ENCODE measurements at places on chromosomes 16 and 17.

- no peak for DNase-seq
These were observed at the start of gene GPR142 for GRCh38 chr17:74367206-74367605. Gene GPR142, plus strand, starts transcription at chr17:74367506. Its CDS starts 2,035 bp downstream, at chr17:74369541.

- DNase-seq = no peak
These were observed 22.0 kb upstream of the IL4R start for GRCh38 chr16:27291722-27292240.

- no peak for DNase-seq
These were observed 19.0 kb downstream of the UNKL start for GRCh38 chr16:1395444-1396031.

DNA sequence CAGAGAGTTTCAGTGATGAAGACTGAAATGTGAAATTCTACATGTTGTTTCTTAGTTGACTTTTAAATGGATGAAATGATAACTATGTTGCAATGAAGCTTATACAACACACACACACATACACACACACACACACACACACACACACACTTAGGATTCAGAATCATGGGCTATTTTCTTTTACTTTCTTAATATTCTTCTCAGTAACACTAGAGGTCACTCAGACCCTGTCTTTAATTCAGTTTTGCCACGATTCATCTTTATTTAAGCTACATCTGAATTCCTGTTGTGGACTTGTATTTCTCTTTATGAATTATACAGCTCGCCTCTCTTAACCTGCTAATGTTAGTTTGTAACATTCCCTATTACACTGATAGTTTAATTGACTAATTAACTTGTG, 109.6 kb upstream of the GOT2 start:
- DNase-seq = no peak

DNA sequence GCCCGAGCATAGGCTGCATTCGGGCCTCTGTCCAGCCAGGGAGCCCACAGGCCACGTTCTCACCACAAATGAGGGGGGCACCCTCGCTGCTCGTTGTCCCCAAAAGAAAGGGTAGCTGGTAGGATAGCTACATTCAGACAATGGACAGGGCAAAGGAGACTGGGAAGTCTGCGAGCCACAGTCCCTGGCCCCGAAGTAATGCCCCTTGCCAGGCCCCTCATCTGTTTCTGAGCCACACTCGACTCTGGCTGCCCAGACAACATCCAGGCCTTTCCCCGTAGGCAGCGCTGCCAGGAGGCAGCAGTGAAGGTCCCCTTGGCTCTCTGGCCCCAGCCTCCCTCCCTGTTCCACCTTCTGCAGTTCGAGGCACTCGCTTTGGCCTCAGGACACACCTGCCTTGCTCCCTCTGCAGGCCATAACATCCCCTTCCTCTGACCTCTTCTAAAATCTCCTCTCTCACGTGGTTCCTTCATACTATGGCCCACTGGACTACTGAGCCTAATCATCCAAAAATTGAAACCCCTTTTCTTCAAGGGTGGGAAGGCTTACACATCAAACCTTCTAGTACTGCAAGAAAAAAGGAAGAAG, 12.2 kb downstream of the AIPL1 start:
- no peak for DNase-seq

- no peak for DNase-seq
These were observed 73.9 kb upstream of the TOB1 start for GRCh38 chr17:50939795-50940684.

- DNase-seq = no peak
These were observed 9.4 kb downstream of the EVPL start for GRCh38 chr17:76017481-76018339.

- no peak for DNase-seq
These were observed 69.2 kb upstream of the KIFC3 start for GRCh38 chr16:57871456-57871855.

- DNase-seq = no peak
These were observed 40.5 kb upstream of the CDRT4 start for GRCh38 chr17:15507896-15508295.

GRCh38 chr17:42761638-42762037, 611 bp downstream of the RAMP2 start:
- DNase-seq = no peak

GRCh38 chr16:54285414-54286089, 1.0 kb downstream of the IRX3 start:
- DNase-seq = no peak

- DNase-seq = no peak
These were observed 31.3 kb downstream of the GRIN2A start for GRCh38 chr16:10150906-10151305.

DNA sequence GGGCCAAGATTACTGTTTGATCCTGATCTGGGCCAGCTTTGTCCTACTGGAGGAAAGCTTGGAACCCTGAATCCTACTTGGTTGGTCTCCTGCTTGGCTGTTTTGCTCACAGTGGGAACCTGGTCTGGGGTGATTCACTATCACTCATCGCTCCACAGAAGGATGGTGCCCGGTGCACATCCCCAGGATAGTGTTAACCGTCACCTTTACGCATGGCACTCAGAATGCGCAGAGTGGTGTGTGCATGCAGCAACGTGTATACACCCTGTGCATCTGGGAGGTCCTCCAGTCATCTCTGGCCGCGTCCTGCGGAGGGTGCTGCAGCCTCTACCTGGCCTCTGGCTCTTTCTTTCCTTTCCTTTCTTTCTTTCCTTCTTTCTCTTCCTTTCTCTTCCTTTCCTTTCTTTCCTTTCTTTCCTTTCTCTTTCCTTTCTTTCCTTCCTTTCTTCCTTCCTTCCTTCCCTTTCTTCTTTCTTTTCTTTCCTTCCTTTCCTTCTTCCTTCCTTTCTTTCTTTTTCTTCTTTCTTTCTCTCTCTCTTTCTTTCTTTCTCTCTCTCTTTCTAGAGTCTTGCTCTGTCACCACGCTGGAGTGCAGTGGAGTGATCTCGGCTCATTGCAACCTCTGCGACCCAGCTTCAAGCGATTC, 13.1 kb downstream of the SOCS3 start:
- DNase-seq = no peak

DNA sequence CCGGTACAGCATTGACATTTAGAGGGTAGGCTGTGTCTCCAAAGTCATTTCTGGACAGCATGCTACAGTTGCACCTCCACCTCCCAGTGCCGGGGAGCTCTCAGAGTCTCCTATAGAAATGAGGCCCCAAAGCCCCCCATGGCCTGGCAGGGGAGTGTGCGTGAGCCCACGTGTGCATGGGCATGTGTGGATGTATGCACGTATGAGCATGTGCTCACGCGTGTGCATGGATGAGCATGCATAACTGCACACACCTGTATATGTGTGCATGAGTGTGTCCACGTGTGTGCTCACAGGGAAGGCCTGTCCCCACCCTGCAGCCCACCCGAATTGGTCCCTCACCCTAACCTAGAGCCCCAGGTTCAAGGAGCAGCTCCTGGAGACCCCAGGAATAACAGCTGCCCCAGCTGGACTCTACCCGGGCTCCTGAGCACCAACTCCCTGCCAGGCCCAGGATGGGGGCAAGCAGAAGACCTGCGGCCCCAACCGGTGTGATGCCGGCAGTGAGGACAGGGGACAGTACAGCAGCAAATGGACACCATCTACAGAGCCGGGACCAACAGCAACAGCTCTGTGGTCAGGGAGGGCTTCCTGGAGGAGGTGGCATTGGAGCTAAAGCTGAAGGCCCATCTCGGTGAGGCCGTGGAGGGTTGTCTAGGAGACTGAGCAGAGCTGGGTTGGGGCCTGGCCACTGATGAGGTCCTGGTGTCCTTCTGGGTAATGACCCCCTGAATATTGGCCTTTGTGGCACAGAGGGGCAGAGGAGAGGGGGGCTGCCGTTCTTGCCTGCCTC, 35.1 kb downstream of the ZNF469 start:
- no peak for DNase-seq

DNA sequence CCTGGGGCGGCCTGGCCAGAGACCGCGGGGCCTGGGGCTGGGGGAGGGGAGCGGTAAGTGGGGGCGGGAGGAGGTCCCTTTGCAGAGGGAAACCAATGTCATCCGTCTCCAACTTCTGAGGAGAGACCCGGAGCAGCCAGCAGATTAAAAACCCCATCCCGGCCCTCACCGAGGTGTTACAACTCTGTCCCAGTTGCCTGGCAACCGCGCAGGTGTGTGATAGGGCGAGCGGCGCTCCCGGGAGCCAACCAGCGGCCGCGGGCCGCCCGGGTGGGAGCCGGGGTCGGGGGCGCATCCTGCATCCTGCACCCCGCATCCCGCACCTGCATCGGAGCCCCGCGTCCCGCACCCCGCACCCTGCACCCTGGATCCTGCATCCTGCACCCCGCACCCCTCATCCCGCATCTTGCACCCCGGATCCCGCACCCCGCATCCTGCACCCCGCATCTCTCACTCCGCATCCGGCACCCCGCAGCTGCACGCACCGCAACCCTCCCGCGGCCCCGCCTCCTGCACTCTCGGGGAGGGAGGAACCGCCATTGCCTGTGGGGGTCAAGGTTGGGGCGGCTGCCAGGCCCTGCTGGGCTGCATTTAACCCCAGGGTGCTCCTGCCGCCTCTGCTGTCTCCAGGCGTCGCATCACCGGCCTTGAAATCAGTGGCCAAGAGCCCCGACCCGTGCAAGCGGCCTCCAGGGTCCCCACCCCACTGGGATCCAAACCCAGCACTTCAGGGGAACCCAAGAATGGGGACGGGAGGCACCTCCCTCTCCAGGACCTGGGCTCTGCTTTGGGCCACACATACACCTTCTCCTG, 47.3 kb downstream of the RTN4RL1 start:
- no peak for DNase-seq

GRCh38 chr16:3454093-3454492, 10.6 kb downstream of the NAA60 start:
- DNase-seq = no peak

GRCh38 chr17:65850486-65850885, 289.0 kb upstream of the AXIN2 start:
- no peak for DNase-seq

- DNase-seq = peak; percentile 20
These were observed 878 bp upstream of the DNAJA2 start for GRCh38 chr16:46974352-46974751.

- no peak for DNase-seq
These were observed 334.8 kb upstream of the HSBP1 start for GRCh38 chr16:83472776-83473501.
